ENCODE measurements at places on chromosomes 3 and 15.

DNA sequence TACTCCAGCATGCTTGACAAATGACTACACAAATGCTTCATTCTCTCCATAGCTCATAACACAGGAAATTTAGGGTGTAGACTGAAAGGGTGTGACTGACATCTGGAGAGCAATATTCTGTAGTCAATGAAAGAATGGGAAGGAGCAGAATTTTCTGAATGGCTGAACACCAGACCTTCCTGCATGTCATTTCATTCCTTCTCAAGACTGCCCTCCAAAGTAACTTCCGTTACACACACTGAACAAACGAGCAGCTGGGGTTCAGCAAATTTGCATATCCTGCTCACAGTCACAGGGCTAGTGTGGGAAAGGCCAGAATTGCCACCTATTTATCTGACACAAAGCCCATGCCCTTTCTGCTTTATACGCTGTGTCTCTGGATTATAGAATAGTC is 325.0 kb upstream of the CFAP20DC start:
- no peak for DNase-seq

DNA sequence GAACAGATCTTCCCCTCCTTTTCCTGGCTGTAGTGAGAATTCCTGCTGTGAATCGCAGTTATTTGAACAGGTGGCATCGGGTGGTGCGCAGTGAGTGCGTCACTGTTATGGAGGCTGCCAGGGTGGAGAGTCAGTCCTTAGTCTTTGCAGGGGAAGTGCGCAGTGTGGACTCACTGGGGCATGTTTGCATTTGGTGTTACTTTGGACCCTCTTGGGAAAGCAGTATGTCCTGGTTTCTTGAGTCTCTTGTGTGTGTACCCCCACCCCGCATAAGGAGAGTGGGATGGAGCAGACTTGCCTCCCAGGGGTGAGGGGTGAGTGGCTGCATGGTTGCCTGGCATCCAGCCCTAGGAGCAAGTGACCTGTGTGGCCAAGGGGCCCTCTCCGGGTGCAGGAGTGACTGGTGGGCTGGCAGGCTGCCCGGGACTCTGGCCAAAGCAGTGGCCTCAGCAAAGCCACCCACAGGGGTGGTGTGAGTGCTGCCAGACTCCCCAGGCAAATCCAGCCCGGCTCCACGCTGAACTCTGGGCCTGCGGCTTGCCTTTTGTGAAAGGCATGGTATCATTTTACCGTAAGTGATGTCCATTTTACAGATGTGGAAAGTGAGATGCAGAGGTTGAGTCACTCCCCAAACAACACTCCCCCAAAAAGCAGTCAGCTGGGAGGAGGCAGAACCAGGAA is 46.4 kb downstream of the DNASE1L3 start:
- DNase-seq: no peak

GRCh38 chr3:197111685-197112084 is 82.1 kb upstream of the MELTF start:
- DNase-seq: no peak

DNA sequence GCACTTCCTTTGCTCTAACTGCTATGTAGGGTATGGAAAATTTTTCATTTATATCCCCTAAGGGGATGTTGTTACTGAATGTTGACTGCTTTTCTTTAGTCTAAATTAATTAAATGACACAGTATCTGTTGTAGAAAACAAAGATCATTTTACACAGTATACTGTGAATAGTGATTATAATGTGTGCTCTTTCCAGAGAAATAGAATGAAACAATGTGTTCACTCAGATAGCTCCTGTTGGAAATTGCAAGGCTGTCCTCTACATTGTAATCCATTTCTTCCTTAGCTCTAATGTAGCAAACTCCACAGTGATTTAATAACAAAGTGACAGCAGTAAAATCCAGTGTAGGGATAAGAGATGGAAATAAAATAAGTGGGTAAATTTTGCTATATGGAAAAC is 159.0 kb upstream of the VEPH1 start:
- DNase-seq: no peak

- DNase-seq: no peak
These were observed 74.3 kb upstream of the SLCO2A1 start for GRCh38 chr3:134104031-134104430.

- DNase-seq: no peak
These were observed 3.5 kb upstream of the SEMA5B start for GRCh38 chr3:123031051-123031450.

DNA sequence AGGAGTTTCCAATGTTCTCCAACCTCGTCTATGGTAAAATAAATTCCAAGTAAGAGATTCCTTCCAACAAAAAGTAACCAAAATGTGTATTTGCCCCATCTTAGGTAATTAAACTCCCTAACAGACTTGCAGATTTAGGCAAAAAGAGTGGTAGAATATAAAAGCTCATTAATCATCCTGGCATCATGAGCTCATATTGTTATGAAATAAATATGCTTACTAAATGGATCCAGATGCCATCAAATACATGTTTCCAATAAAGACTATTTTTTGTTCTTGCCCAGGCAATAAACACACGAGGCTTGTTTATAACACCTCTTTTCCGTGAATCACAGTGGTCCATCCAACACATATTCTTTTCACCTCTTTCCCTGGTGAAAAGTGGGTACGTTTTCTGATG is 189.4 kb downstream of the THSD4 start:
- DNase-seq: peak; percentile 25

- no peak for DNase-seq
These were observed 220.7 kb downstream of the NR2F2 start for GRCh38 chr15:96551196-96551595.

DNA sequence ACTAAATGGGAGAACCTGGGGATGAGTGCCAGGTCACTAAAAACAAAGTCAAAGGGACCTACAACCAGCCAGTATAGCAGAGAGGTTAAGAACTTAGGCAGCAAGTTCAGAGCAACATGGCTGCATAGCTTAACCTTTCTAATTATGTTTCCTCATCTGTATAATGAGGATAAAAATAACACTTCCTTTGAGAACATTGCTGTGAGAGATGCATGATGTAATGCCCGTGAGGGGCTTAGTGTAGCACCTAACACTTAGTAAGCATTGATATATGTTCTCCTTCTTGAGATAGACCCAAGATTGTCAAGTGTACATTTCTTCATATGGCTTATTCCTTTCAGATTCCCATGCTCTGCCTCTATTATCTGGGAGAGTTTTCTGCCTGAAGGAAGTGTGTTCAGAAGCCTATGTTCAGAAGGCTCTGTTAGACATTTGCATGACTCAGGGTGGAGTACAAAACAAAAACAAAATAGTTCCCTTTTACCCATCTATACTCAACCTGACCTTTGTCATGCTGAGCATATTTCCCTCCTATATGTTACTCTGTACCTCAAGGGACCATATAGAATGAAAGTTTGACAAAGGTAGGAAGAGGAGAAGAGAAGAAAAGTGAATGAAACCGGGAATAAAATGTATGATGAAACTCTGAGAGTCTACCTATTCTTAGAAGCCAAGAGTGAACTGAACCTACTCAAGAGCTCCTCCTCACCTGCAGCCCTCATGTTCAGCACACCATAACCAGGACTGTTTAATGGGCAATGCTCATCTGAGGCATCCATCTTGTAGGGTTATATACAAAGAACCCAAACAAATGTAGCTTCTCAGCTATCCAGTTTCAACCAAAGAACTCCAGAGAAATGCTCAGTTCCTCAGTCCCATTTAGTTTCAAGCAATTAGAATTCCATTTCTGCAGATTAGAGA is 70.7 kb upstream of the KCNMB2 start:
- no peak for DNase-seq

DNA sequence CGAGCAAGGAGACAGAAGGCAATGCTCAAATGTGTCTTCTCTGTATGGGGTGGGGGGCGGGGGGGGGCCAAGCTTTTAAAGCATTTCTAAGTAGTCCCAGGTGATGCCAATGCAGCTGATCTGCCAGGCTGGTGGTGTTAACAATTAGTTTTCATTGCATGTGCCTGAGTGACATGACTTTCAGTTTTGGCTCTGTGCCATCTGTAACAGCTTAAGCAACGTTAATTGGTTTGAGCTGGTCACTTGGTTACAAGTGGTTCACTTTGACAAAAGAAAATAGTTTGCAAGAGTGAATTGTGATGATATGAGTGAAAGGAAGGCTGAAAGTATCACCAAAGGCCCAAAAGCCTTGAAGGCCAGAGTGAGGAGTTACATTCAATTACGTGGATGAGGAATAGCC is 26.4 kb upstream of the LRIG1 start:
- no peak for DNase-seq

- no peak for DNase-seq
These were observed 111.4 kb downstream of the HERC1 start for GRCh38 chr15:63722204-63722808.

DNA sequence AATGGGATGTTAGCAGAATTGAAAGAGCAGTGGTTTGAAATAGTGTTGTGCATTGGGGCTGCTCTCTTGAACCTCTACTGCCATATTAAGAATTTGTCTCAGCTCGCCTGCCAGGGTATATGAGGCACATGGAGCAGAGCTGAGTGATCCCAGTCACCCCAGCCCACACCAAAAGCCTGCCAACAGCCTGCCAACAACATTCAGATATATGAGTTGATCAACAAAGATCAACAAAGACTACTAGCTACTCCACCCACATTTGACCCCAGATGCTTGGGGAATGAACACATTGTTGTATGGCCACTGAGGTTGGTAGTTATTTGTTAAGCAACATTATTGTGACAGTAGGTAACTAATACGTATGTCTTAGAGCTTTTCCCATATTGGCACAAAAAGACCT is 570.9 kb upstream of the IL12A start:
- no peak for DNase-seq

DNA sequence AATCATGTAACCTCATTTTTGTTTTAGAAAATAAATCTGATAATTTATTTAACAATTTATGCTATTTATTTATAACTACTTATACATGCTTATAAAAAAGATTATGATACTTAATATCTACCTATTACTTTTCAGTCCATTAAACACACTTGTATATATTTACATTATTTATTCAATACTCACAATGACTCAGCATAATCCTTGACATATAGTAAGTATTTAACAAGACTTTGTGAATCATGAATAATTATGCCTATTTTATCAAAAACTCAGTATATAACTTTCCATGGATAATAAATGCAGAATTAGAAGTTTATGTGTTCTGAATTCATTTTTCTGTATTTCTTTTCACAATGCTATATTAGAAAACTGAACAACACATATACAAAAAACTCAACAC is 266.0 kb upstream of the STAC start:
- no peak for DNase-seq

DNA sequence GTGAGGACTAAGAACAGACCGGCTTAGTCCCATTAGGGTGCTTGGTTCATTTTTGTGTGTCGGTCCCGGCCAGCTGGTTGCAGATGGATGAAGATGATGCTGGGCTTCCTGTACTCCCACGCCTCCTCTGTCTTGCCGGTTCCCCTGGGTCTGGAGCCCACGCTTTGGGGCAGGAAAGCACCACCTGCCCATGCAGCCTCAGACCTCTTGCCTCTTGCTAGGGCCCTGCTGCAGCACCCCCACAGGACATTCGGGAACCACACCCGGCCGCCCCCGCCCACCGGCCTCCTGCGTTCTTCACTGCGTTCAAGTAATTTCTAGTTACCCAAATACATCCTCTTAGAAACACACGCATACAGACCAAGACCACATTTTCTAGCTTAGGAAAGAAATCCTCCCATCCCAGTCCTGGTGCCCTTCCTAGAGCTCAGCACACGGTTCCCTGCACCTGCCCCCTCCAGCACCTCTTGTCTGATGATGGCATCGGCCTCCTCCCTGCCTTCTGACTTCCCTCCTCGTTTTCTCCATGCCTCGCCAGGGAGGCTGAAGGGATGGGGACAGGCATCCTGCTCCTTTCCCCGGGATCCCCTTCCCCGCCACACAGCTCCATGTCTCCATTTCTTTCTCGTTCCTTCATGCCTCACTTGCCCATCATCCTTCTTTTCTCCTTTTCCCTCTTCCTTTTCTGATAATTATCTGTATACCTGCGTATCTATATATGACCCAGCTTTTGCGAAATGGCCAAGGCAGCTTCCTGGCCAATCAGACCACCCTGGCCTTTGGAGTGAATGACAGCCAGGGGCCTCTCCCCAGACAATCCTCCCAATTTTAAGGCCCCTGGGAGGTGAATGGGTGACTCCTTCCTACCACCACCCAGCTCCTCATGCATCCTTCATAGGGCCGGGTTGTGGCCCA is 30.9 kb downstream of the FAM3D start:
- DNase-seq: no peak

GRCh38 chr3:123540285-123540684 is 44.6 kb downstream of the HACD2 start:
- DNase-seq: no peak

GRCh38 chr3:159322322-159322939 is 520.6 kb downstream of the MFSD1 start:
- no peak for DNase-seq

GRCh38 chr3:161548301-161548700 is 51.7 kb downstream of the OTOL1 start:
- no peak for DNase-seq

DNA sequence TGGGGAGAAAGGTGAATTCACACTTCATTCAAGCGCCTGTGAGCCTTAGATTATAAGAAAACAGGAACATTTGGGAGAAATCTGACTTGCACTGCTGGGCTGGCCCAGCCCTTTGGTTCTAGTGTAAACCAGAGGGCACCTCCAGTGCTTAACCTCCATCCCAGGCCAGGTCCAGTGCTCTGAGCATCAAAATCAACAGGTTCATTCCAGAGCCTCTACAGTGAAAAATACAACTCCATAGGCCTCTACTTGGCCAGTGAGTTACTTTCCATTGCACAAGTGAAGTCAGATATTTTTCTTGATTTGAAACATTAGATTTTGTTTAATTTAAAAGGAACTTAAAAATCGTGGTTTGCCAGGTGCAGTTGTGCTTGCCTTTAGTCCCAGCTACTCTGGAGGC is 3.0 kb downstream of the SNUPN start:
- DNase-seq: no peak

- DNase-seq: no peak
These were observed 42.7 kb downstream of the SH3BP5 start for GRCh38 chr3:15289661-15290060.

GRCh38 chr3:63609408-63609807 is 43.1 kb upstream of the SNTN start:
- no peak for DNase-seq

DNA sequence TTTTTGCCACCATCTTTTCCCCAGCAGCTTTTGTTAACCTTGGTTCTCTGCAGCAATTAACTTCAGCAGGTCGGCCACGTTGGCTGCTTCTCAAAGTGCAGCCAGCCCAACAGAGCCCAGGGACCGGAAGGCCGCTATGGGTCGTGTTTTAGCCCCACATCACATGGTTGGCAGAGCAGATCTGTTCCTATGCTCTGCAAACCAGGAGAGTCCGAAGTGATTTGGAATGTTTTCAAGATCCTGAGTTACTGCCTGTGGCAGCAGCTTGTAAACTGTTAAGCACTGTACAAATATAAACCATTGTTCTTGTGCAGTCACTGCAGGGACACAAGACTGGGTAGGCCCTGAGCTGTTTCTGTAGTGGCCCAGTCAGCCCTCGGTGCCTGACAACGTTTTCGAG is 69.6 kb upstream of the MYZAP start:
- no peak for DNase-seq

DNA sequence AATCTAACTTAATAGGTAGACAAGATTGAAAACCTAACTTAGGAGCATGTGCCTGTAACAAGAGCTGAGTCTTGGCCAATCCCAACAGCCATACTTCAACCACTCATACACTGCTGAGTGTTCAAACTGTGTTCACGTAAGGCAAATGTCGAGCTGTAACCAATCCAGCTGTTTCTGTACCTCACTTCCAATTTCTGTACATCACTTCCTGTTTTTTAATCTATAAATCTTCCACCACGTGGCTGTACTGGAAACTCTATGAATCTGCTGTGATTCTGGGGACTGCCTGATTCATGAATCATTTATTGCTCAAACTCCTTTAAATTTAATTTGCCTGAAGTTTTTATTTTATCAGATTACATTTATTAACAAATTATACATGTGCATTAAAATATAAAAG is 44.6 kb upstream of the NEDD4 start:
- DNase-seq: no peak

Data from GM04504 (cell line).